ENCODE measurements at places on chromosomes 5 and 9.
A peak's percentile ranks its signal among the peaks of the same experiment; 100 is the strongest.

GRCh38 chr5:87007737-87008136 lies 259.9 kb upstream of the RASA1 start:
- DNase-seq = no peak

DNA sequence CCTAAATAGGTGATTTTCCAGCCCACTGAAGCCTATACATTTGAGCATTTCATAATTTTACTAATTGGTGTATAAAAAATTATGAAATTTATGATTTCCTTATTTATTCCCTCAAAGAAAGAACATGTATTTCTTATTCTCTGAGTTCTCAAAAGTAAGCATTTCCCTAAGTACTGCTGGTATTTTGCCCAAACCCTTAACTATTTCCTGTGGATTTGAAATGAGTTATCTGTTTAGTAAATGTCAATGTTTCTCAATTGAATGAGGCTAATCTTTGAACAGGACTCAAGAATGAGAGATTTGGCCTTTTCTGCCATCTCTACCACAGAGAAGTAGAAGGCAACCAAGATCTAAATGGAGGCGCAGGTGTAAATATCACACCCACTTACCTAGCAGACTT lies 751.7 kb downstream of the TLE1 start:
- DNase-seq = no peak

- no peak for DNase-seq
Measured at GRCh38 chr5:101024299-101024698, 121.2 kb upstream of the ST8SIA4 start.

- no peak for DNase-seq
Measured at GRCh38 chr9:89179540-89179894, 899 bp upstream of the SHC3 start.

GRCh38 chr9:114093761-114094505 lies 5.2 kb downstream of the KIF12 start:
- no peak for DNase-seq

- no peak for DNase-seq
Measured at GRCh38 chr9:89917861-89918260, 313.0 kb downstream of the GADD45G start.

GRCh38 chr9:92094655-92095054 lies 20.6 kb downstream of the SPTLC1 start:
- DNase-seq = no peak

DNA sequence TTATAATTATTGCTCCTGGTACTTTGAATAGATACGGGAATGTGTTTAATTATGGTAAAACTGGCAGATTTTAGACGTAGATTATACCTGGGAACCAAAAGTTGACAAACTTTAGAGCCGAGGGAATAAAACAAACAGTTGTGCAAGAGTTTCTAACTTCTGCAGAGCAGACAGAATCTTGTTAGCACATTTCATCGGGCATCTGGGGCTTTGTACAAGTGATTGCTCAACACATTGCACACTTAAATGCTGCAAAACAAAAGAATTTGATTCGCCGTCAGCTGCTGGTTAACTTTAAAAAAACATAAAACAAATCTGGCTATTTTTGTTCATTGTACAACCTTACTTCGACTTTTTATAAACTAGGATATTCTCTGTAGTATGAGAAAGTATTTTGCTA lies 398.1 kb downstream of the MAN2A1 start:
- no peak for DNase-seq

DNA sequence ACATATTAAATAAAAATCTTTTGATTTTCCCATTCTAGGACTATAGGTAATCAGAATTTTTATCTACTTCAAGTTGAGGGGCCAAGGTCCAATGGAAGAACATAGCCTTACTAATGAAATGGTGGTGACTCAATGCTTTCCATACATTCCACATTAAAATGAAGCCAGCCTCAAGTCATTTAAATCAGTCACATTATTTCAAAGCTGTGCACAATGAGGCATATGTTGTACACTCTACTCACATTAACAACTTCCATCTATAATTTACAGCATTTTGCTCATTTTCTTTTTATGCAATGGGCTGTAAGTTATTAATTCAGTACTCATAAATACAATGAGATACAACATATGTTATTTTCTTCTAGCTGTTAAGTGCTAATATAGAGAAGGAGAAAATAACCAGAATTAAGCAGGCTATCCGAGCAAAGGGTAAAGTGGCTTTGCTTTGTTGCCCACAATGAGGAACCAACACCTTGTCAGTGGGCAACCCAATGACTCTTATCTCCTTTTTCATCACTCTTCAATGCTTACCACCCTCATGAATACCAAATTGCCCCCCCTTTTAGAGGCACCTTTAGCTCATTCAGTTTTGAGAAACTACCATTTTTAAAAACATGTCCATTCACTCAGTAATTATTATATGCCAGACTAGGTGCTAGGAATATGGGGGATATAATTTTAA lies 52.4 kb downstream of the TTLL11 start:
- DNase-seq = no peak

DNA sequence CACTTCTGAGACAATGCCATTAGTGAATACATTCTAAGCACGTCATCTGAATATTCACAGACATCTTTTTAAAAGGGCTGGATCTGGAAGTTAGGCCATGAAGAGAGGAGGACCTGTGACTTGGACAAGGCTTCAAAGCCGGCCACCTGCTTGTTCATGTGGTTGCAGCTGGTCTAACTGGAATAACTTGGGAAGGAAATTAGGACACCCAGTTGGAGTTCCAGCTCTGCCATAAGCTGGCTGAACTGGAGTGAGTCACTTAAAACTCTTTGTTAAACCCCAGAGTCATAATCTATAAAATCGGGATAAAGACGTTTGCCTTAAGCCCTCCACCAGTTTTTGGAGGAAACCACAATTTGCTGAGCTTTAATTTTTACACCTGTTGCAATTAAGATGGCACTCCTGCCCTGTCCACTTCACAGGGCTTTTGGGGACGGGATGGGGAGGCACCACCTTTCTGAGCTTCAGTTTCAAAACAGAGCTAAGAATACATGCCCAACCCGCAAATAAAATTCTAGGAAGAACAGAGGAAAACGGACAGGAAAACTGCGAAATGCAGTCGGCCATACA lies 536 bp upstream of the STX17 start:
- DNase-seq = peak; percentile 61

DNA sequence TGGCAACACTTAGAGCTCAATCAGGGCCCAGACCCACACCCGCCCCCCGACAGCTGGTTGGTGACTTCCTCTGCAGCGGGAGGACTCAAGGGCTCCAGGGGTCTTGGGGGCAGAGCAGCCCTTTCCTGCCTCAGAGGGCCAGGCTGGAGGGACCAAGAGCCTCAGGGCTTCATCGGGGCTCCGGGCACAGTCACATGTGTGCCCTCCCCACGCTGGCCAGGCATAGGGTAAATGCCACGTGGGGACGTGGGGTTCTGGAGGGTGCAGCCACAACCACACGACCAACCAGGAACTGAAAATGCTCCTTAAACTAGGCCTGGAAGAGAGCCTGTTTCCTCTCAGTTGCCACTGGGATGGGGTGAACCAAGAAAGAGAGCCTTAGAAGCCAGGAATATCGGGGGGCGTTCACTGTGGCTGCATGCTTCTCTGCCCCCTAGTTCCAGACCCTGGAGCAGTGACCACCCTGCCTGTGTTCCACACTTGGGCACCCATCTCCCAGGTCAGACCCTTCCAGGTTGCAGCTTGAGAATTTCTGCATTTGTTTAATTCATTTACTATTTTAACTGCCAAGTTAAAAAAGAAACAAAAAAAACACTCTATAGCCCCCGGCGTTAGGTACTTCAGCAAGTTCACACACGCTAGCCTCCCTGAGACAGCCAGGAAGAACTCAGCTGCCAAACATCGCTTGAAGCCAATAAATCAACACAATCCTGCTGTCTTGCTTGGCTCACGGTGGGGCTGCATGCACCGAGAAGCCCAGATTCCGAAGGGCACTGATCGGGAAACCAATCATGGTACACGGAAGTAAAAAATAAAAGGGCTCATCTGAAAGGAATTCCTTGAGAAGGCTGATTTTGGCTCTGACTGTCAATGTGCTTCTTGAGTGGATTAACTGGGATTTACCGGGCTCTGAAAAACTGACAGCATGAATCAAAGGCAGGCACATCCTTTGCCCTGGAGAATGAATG lies 56.1 kb upstream of the PHYKPL start:
- DNase-seq = peak; percentile 43

- DNase-seq = no peak
Measured at GRCh38 chr9:107761307-107761706, 271.7 kb upstream of the KLF4 start.

- DNase-seq = no peak
Measured at GRCh38 chr9:36132086-36132485, 4.4 kb upstream of the GLIPR2 start.

- no peak for DNase-seq
Measured at GRCh38 chr5:72151169-72151568, 43.9 kb downstream of the MAP1B start.

DNA sequence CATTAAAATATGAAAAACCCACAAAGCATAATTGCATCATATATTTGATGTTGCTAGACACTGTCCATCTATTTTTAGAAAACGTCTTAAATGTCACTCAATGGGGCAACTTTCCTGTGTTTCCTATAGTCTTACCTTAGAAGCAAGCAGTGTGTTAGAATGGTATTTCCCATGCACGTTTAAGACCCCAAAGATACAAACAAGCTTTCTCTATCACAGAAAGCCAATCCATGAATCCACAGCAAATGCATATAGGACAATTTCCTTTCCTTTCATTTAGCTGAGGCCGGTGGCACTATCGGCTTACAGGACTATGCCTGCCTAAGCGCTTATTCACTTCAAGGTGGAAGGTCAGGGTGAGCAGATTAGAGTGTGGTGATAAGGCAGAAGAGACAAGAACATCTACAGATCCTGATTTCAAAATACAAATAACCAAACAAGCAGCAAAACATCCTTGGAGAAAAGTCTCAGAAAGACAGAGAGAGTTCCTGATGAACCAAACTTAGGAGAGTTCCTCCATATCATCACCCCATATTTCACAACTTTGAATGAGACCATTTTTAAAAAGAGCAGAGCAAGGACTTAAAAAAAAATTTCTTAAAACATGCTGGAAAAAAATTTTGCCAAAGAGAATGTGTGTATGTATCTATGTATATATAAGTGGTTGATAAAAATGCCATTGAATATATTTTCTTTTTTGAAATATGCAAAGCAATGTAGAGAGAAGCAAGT lies 57.2 kb downstream of the MEF2C start:
- no peak for DNase-seq

DNA sequence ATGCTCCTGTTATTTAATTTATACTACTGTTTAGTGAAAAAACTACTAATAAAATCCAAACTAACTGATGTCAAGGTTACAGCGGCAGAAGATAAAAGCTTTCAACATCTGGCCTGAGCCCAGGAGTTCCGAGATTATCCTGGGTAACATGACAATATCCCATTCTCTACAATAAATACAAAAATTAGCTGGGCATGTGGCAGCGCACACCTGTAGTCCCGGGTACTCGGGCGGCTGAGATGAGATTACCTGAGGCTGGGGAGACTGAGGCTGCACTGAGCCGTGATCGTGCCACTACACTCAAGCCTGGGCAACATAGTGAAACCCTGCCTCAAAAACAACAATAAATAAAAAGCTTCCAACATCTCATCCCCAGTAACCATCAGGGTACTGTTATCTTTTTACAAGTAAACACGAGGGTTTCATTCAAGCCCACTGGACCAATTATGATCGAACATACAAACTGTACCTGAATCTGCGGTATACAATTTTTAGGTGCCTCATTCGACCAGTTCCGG lies 1.3 kb downstream of the RPL37 start:
- no peak for DNase-seq

GRCh38 chr5:132425009-132425937 lies 55.8 kb downstream of the SLC22A5 start:
- no peak for DNase-seq

- peak; percentile 98 for DNase-seq
Measured at GRCh38 chr5:55823151-55823796, 27.9 kb upstream of the IL31RA start.

DNA sequence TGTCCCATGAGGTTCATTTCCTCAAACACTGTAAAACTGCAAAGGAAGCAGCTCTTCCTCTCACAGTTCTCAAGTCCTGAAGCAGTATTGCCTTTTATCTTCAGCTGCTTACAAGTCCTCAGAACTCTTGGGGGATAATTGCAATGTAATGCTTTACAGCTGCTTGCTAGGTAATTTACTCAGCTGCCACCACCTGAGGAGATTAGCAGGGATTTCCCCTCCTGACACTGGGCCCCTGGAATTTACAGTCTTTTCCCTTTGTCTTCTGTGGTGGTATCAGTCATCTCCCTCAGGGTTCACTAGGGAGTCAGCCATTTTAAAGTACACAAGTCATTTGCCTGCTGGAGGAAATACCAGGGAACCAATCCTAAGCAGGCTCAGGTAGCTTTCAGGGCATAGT lies 754.3 kb upstream of the GRAMD2B start:
- DNase-seq = no peak

GRCh38 chr5:34598177-34598794 lies 57.8 kb upstream of the RAI14 start:
- no peak for DNase-seq

DNA sequence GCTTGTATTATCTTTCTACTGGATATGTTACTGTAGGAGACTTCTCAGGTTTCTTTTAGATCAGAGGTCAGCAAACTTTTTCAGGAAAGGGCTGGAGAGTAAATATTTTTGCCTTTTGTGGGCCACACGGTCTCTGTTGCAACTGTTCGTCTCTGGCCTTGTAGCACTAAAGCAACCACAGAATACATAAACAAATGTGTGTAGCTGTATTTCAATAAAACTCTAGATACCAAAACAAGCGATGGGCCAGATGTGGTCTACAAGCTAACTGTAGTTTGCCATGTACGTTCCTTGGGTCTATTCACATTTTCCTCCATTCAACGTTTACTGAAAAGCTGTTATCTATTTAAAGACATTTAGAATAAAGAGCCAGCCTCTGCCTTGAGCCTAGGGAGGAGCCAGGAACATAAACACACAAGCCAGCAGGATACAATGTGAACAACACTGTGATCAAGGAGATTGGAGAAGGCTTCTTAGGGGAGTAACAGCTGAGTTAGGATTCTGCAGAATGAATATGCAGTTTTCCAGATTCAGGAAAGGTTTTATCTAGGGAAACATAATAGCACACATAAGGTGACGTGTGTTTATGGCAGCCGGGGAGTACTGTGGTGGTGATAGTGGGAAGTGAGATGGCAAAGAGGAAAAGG lies 33.0 kb upstream of the HOMER1 start:
- DNase-seq = no peak

DNA sequence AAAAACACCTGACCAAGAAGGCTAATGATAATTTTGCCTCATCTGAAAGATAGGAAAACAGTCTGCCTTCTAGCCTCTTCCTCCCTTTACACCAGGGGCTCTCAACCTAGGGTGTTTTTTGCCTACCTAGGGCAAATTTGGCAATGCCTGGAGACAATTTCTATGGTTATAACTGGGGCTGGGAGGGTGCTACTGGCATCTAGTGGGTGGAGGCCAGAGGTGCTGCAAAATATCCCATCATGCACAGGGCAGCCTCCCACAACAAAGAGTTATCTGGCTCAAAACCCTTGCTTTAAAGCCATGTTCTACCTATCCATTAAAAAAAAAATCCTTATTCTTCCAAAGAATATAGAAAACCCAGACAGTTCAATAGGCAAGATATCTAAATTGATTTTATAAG lies 45.0 kb upstream of the NR3C1 start:
- DNase-seq = no peak

Measured in LNCaP clone FGC (cell line).